Smooth muscle cell of the brain vasculature (primary cell): ENCODE measurements at places on chromosomes 6 and 20.
A peak's percentile ranks its signal among the peaks of the same experiment; 100 is the strongest.

DNA sequence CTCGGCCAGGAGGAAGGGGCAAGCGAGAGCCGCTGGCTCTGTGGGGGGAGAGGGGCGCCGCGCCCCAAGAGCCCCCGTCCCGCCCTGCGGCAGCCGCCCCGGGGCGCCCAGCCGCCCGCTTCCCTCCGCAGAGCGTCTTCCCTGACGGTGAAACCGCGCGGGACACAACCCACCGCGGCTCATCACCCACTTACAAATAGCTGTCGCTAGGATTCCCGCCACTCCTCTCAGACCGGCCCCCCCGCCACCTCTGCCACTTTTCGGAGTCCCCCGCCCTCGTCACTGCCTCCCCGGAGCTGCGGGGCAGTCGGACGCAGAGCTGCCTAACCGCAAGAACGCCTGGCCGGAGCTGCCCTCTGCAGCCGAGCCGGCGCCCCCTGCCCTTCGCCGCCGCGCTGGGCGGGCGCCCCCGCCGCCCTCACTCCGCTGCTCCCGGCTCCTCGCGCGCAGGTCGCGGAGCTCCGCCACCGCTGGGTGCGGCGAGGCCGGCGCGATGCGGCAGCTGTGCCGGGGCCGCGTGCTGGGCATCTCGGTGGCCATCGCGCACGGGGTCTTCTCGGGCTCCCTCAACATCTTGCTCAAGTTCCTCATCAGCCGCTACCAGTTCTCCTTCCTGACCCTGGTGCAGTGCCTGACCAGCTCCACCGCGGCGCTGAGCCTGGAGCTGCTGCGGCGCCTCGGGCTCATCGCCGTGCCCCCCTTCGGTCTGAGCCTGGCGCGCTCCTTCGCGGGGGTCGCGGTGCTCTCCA is at the start of gene SLC35D3:
Gene SLC35D3, plus strand, starts transcription at position 366 of the 749 bp plus-strand sequence. Its CDS starts 128 bp downstream, at position 494.
- no peak for DNase-seq

GRCh38 chr6:67768972-67769371 is 866.1 kb upstream of the ADGRB3 start:
- no peak for DNase-seq

DNA sequence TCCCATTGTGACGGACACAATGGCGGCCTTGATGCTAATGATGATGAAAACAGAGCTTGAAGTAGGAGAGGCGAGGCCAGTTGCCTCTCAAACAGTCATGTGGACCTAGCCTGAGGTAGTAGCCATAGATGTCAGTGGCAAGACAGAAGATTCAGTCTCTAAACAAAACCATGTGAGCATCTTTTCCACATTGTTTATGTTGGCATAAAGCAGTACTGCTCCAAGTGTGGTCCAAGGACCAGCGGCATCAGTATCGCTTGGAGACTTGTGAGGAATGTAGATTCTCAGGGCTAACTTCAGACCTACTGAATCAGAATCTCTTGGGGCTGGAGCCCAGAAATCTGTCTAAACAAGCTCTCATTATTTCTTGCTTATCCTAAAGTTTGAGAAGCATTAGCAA is 312.8 kb upstream of the JAG1 start:
- no peak for DNase-seq

GRCh38 chr6:149111556-149112115 is 205.9 kb upstream of the TAB2 start:
- DNase-seq, result no peak

- no peak for DNase-seq
Observed at GRCh38 chr20:48970681-48971365, 49.3 kb downstream of the ARFGEF2 start.

- no peak for DNase-seq
Observed at GRCh38 chr6:147106759-147107401, 97.3 kb upstream of the STXBP5 start.

DNA sequence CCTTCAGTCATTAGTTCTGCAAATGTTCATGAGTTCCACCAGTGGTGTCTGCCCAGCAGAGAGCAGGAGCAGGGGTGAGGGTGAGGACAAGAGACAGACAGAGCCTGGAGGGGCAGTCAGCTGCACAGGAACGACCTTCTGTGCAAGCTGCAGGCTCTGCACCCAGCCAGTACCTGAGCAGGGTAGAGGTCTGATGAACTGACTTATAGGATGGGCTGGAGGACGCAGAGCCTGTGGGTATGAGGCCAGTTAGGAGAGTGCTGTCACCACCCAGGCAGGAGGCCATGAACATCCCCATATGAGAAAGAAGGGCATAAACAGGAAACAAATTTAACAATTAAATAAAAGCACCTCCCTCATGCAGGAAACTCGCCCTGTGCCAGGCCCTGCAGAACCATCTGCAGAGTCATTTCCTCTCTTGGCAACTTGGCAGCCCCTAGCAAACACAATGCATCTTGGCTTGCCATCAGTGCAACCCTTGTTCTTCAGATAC is 17.9 kb downstream of the C6orf15 start:
- no peak for DNase-seq

GRCh38 chr20:57608516-57608915 is 11.7 kb downstream of the ZBP1 start:
- no peak for DNase-seq

DNA sequence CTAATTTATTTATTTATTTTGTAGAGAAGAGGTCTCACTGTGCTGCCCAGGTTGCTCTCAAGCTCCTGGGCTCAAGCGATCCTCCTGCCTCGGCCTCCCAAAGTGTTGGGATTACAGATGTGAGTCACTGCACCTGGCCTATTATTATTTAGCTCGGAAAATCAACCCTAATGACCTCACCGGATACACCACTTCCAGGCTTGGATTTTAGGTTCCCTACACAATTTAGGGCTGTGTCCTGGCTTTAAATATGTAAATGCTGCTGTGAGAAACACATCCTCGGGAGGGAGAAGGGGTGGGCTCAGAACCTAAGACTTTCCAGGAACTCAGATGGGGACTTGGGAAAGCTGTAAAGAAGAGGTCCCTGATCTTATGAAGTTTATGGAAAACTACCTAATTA is 51.0 kb upstream of the SLC32A1 start:
- DNase-seq, result no peak

DNA sequence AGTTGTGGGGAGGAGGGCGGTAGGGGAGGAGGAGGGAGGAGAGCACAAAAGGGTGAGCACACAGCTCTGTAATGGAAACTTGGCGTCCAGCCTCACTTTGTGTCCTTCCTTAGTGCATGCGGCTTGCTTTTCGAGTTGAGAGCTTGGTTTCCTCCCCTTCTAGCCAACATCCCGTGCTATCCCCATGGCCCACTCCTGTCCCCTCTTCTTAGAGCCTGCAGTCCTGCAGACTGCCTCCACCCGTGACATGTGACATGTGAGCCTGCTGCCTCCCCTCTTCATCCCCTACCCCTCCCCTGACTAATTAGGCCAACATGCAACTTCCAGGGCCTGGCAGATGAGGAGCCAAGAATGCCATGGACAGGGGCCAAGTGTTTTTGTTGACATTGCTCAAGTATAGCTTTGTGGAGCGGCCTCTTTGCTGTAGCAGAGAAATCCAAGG is 63.2 kb downstream of the SLC24A3 start:
- DNase-seq, result peak; percentile 31
